ENCODE measurements at places on chromosomes 16 and 17.
A peak's percentile ranks its signal among the peaks of the same experiment; 100 is the strongest.

GRCh38 chr16:56193951-56194726 lies 2.9 kb downstream of the GNAO1 start:
- DNase-seq: peak; percentile 89

DNA sequence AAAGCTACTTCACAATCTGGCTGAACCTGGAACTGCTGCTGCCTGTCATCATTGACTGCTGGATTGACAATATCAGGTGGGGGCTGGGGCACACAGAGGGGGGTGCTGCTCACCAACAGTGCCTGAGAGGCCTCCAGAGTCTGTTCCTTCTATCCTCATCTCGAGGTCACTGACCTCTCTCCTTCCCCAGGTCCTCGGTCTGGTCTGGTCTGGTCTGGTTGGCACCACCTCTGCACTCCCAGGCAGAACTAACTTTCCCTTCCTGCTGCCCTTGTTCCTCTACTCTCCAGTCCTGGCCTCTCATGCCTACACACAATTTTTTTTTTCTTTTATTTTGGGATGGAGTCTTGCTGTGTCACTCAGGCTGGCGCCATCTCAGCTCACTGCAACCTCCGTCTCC lies 4.2 kb downstream of the PLA2G15 start:
- DNase-seq: no peak

GRCh38 chr17:73071066-73071999 lies 21.2 kb downstream of the SLC39A11 start:
- no peak for DNase-seq

- no peak for DNase-seq
These were observed 41.9 kb downstream of the PIGL start for GRCh38 chr17:16258901-16259300.

- DNase-seq: peak; percentile 73
These were observed at the start of gene CACNG3 for GRCh38 chr16:24255456-24256371. Gene CACNG3 (plus strand): TSS chr16:24256335. CDS start chr16:24256755, 420 bp downstream.
